ENCODE measurements at places on chromosomes 7 and 10. TPM values are rescaled to one million over a fixed set of nuclear protein-coding genes. Genes with fewer than 3 reads are reported as not detected.

The AKR1D1 gene
- polyA plus RNA-seq = not detected

The NUTM2B gene
- polyA plus RNA-seq = not detected

The ASAH2B gene
- polyA plus RNA-seq = 4.6 TPM

The RHEB gene
- polyA plus RNA-seq = 108 TPM

The COL28A1 gene
- 0.02 TPM for polyA plus RNA-seq

The CRYGN gene
- polyA plus RNA-seq = not detected

The ZNF117 gene
- polyA plus RNA-seq = 12.9 TPM

The CTNNA3 gene
- 0.21 TPM for polyA plus RNA-seq

The CPXM2 gene
- not detected for polyA plus RNA-seq

The NEUROG3 gene
- polyA plus RNA-seq = not detected

The CCNJ gene
- 8.4 TPM for polyA plus RNA-seq

The MAT1A gene
- polyA plus RNA-seq = not detected

The HMX3 gene
- polyA plus RNA-seq = not detected

The TMEM184A gene
- 0.36 TPM for polyA plus RNA-seq

The NUTM2A gene
- 0.06 TPM for polyA plus RNA-seq

The ITPRID1 gene
- polyA plus RNA-seq = not detected

The ATP6V0E2 gene
- 17.2 TPM for polyA plus RNA-seq

The ANKRD2 gene
- 0.05 TPM for polyA plus RNA-seq

The ZCWPW1 gene
- polyA plus RNA-seq = 0.89 TPM

The CAV2 gene
- polyA plus RNA-seq = 265 TPM

The PKD2L1 gene
- polyA plus RNA-seq = not detected

The AMPH gene
- 17.3 TPM for polyA plus RNA-seq

The GPR26 gene
- polyA plus RNA-seq = not detected

The ASZ1 gene
- 0.05 TPM for polyA plus RNA-seq

The AKR1C8 gene
- polyA plus RNA-seq = not detected

The ZNF467 gene
- 0.32 TPM for polyA plus RNA-seq

The ANKRD30A gene
- polyA plus RNA-seq = not detected

The ZNF680 gene
- polyA plus RNA-seq = 1.8 TPM

The NRG3 gene
- polyA plus RNA-seq = not detected

The TMEM270 gene
- polyA plus RNA-seq = not detected

The WNT8B gene
- not detected for polyA plus RNA-seq

The KIAA1549 gene
- 4.4 TPM for polyA plus RNA-seq

The SEMA3C gene
- polyA plus RNA-seq = 39.9 TPM

The GOLGA7B gene
- not detected for polyA plus RNA-seq

The MALRD1 gene
- polyA plus RNA-seq = 2.4 TPM

The GPNMB gene
- polyA plus RNA-seq = 6.8 TPM

The PDZD7 gene
- 0.27 TPM for polyA plus RNA-seq

The ZNF25 gene
- polyA plus RNA-seq = 10.9 TPM

The OR9A2 gene
- polyA plus RNA-seq = not detected

The STOX1 gene
- polyA plus RNA-seq = 0.07 TPM

The OR2A5 gene
- not detected for polyA plus RNA-seq

The TPST1 gene
- 119 TPM for polyA plus RNA-seq

The FAM131B gene
- 3.1 TPM for polyA plus RNA-seq

The MYL10 gene
- polyA plus RNA-seq = not detected

The CAMK1D gene
- 10.4 TPM for polyA plus RNA-seq

The CLCN1 gene
- not detected for polyA plus RNA-seq

The NEUROD6 gene
- polyA plus RNA-seq = not detected

The HOXA9 gene
- 0.78 TPM for polyA plus RNA-seq

The LRRN3 gene
- 12.0 TPM for polyA plus RNA-seq

The UTF1 gene
- polyA plus RNA-seq = not detected

The MUC3A gene
- polyA plus RNA-seq = not detected

The GNAT3 gene
- polyA plus RNA-seq = not detected

The GPR37 gene
- 11.2 TPM for polyA plus RNA-seq

The CPA2 gene
- polyA plus RNA-seq = 0.10 TPM

The GRID2IP gene
- polyA plus RNA-seq = 0.02 TPM
